ENCODE measurements at places on chromosomes 4 and X.

DNA sequence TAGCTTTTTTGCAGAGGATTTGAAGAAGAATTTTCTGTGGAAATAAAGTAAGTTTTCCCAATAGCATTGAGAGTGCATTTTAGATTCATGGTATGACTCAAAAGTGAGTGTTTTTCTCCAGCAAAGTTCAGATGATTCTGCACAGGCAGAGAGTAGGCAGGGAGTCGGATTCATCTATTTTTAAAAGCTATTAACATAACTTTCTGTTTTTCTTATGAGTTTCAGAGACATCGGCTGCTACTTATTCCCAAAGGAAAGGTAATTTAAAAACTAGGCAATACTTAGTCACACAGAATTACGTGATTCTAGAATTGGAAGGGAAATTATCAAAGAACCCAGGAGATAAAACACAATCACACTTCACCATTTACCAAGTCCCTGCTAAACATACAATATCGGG is 4.4 kb downstream of the CCDC110 start:
- DNase-seq: no peak

GRCh38 chr4:67436742-67437141 is 108.6 kb downstream of the CENPC start:
- no peak for DNase-seq

- DNase-seq: no peak
These were observed 16.5 kb downstream of the TRAPPC11 start for GRCh38 chr4:183675625-183676024.

DNA sequence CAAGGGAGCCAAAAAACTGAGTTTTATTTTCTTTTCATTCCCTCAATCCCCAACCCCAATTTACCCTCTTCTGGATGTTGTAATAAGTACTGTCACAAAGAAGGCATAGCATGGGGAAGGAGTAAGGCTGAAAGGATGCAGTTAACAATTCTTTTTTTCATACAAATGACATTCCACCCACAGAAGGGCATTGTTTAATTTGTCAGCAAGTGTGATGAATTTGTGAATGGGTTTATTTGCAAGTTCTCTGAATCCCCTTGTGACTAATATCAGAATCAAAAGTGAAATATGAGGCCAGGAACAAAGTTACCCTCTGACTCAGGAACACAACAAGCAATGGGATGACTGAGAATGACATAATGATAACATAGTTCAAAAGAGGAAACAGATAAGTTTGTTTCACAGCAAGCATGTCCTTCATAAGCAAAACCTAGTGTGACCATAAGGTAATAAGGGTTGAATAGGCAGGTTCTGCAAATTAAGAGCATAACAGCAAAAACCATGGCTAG is 2.1 kb downstream of the GEMIN8 start:
- no peak for DNase-seq

- DNase-seq: no peak
These were observed 107.4 kb upstream of the MSX1 start for GRCh38 chr4:4752025-4752424.

- DNase-seq: no peak
These were observed 335.2 kb downstream of the UBE2NL start for GRCh38 chrX:144219035-144219434.

GRCh38 chr4:146061610-146062334 is 113.7 kb upstream of the LSM6 start:
- DNase-seq: no peak

- no peak for DNase-seq
These were observed 75.3 kb upstream of the PLAC1 start for GRCh38 chrX:134733591-134733990.

DNA sequence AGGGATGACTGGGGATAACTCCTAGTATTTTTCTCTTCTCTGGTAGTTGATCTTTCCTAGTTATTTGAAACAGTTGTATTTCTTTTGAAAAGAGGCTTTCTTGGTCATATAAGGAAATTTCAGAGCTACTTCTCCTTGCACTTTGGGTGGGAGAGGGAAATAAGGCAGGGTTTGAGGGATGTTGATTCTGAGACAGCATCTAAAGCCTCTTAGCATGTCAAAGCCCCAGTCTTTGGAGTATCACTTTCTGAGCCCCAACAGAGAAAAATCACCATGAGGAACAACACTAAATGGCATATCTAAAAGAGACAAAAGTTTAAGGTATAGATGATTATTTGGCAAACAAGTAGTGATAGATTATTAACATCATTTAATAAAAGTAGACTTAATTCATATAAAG is 688.1 kb downstream of the TRAM1L1 start:
- DNase-seq: no peak

DNA sequence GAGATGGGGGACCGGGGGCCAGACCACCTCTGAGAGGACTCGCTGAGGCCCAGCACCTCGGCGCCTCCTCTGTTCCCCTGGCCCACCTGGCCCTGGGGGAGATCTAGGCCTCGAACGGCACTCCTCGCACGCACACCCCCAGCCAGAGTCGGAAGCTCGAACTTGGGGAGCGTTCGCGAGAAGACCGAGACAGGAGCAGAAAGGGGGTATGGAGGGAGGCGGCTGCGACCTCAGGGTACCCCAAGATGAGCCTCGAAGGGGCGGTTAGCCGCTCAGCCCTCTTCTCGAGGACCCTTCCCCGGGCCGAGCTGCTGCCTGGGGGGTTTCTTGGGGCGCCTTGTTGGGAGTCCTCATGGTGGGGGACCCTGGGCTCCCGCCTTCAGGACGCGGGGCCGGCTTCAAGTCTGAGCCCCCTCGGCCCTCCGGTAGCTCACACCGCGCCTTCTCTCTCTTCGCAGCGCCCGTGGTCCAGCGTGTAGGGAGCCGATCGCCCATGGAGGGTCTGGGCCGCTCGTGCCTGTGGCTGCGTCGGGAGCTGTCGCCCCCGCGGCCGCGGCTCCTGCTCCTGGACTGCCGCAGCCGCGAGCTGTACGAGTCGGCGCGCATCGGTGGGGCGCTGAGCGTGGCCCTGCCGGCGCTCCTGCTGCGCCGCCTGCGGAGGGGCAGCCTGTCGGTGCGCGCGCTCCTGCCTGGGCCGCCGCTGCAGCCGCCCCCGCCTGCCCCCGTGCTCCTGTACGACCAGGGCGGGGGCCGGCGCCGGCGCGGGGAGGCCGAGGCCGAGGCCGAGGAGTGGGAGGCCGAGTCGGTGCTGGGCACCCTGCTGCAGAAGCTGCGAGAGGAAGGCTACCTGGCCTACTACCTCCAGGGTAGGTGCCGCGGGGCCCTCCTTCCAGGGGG is 706 bp downstream of the DUSP9 start:
- DNase-seq: no peak

GRCh38 chr4:77104791-77105540 is 29.2 kb upstream of the CCNI start:
- DNase-seq: no peak

- DNase-seq: no peak
These were observed 7.4 kb downstream of the PPID start for GRCh38 chr4:158715802-158716201.

All from stimulated activated CD8-positive, alpha-beta memory T cell treated with anti-CD3 and anti-CD28 coated beads, Interleukin-7, amount 100 ng/mL, for 4 hours (primary cell).